ENCODE measurements at places on chromosomes 6 and 20.
A peak's percentile ranks its signal among the peaks of the same experiment; 100 is the strongest.

- DNase-seq, result no peak
Observed at GRCh38 chr6:47897247-47897646, 115.4 kb downstream of the OPN5 start.

DNA sequence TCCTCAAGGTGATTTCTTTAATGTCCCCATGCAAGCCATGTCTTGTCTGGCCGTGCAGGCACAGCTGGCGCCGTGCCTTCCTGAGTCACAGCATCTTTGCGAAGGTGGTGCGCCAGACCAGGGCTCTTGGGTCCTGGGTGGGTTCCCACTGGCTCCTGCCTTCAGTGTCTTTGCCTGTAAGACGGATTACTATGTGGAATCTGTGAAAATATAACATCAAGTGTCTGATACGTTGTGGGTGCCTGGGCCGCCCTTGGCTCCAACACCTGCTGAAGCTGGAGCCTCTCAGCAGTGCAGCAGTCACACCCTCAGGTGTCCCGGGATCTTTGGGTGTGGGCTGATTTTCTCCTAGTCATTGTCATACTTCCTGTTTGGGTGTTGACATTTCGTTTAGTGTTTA is 3.2 kb downstream of the OSBPL2 start:
- no peak for DNase-seq

GRCh38 chr6:13216236-13217014 is 111.9 kb downstream of the TBC1D7 start:
- DNase-seq, result peak; percentile 15

DNA sequence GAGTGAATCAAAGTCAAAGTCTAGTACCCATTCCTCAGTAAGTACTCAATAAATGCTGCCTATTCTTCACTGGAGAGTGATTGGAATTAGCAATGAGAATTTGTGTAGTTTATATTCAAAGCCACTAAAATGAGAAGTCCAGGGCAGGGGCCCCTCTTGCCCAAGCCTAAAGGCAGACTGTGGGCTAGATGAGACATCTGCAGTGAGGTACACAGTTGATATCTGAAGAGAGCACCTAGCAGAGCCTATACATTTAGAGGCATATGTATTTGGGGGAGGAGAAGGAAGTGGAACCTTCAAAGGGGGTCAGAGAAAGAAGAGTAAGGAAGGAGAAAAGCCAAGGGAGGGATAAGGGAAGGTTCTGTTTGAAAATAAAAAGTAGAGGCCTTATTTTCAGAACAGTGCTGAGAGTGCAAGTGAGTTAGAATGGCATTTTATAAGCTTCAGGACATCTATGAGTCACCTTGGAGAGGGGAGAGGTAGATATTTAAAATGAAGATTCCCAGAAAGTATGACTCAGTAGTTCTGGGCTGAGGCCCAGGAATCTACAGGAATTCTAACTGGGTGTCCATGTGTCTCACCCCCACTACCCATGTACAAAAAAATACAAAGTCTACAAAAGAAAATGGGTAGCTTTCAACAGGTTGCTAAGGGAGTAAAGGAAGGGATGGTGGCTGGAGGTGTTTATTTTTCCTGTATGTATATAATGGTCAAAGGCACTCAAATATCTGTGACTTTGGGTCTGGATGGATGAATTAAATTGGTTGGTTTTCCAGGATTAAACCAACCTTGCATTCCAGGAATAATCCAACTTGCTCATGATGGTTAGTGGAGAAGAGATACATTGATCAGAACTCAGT is 135.1 kb downstream of the ZFP64 start:
- DNase-seq, result no peak

DNA sequence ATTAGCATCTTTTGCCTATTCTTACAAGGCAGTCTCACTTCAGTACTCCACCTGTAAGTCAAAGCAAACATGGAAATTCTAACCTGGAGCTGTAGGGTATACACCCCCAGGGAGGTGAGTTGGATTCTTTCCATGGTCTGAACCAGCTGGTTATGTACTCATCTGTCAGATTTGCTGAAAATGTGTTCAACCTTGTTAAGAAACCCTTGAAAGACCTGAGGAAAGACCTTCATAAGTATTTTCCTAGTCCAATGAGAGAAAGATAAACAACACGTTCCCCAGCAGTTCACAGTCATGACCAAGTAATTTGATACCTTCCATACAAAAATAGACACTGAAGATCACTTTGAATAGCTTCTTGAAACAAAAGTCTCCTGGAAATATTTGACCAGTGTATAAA is 42.5 kb downstream of the ID4 start:
- DNase-seq, result no peak

- no peak for DNase-seq
Observed at GRCh38 chr6:82298012-82298411, 50.5 kb upstream of the IBTK start.

- no peak for DNase-seq
Observed at GRCh38 chr6:88360203-88360797, 194.2 kb upstream of the CNR1 start.

DNA sequence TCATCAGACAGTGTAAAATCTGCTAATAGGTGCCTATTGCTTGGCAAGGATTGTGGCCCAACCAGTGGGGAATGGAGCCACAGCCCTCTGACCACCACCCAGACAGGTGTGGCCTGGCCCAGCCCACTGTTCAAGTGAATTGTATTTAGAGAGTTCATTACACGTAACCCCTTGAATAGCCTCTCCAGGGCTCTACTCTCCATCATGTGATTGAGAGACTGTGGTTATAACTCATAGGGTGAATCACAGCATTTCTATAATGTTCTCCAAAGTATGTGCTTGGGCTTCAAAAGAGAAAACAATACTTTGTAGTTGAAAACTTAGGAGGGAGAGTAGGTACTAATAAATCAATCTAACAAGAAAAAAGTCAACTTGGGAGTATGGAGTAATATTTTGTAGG is 38.4 kb downstream of the ALDH8A1 start:
- DNase-seq, result no peak

GRCh38 chr20:62702895-62703852 is 5.5 kb upstream of the NTSR1 start:
- DNase-seq, result peak; percentile 39

DNA sequence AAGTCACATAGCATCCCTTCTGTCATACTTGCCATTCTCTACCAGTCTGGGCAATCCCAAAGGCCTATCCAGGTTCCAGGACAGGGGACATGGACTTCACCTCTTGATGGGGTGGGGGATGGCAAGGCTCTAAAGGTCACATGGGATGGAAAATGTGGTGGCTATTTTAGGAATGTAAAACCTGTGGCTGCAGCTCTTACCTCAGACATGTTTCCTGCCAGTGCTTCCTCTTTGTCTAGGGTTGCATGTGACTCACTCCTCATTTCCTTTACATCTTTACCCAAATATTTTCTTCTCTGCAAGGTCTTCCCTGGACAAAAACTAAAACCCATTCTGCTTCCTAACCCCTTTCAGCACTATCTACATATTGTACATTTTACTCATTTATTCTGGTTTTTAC is 135.7 kb downstream of the BTBD3 start:
- peak; percentile 97 for DNase-seq

DNA sequence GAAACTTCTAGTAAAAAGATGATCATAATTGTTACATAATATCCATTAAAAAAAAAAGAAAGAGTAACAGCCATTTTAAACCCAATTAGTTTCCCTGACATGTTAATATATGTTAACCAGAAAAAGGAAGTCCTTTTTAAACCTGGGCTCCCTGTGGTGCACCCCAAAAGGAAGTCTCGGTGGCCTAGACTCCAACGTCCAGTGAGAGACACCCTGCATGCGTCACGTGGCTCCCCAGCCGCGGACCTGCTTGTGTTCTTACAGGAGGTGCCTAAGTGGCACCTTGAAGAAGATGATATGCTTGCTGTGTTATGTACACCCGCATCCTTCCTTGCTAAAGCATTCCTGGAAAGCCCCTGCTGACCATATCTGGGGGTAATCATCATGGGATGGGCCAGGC is 50.1 kb downstream of the FOXC1 start:
- no peak for DNase-seq

DNA sequence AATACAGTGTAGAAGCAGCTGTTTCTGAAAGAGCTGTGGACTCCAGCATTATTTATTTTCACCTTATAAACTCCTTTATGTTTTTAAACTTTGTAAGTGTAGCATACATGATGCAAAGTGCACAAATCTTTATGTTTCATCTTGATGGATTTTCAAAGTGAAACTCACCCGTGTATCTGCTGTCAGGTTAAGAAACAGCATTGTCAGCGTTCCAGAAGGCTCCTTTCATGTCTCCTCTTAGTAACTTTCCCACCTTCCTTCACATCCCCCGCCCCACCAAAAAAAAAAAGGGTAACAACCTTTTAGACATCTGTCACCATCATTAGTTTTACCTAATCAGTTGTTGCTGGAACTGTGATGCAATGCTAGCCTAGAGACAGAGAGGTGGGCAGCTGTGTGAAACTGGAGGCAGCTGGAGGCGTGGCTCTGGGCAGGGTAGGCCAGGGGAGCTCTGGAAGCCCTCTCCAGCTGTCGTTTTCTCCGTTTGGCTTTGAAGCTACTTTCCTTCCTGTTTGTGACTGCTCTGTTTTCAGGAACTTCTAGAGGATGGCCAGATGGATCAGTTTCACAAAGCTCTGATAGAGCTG is 7.2 kb downstream of the ACTR5 start:
- no peak for DNase-seq

GRCh38 chr6:24845578-24845977 is 46.9 kb upstream of the ARMH2 start:
- no peak for DNase-seq

GRCh38 chr20:14817101-14817500 is 479.7 kb upstream of the FLRT3 start:
- DNase-seq, result no peak

DNA sequence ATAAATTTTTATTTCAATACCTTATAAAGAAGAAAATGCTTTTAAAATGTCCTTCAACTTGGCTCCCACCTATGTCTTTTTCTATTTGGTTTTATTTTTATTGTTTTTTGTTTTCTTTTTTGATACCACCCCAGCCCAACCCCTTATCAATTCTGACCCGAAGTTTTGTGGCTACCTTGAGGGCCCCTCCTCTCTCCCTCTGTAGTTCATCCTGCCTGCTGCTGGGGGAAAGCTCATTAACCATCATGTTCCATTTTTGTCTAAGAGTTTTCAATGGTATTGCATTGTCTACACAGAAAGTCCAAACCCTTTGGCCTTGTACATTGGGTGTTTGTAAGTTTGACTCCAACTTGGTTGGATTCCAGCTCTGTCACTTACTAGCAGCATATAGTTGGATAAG is 5.3 kb upstream of the CSNK2A1 start:
- DNase-seq, result no peak

DNA sequence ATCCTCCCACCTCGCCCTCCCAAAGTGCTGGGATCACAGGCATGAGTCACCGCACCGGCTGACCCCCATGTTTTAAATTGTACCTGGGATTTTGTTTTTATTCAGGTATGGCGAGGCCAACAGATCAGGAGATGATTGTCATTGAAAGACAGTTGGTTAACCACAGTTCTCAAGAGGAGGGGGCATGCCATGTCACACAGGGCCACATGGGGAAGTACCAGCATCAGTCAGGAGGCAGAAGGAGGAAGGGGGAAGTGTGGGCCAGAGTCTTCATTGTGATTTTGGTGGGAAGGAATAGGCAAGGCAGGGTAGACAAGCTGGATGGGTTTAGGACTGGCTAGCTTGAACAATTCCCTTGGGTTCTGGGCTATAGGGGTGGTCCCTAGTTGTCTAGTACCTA is 9.9 kb upstream of the MMP9 start:
- peak; percentile 71 for DNase-seq

- no peak for DNase-seq
Observed at GRCh38 chr6:82891076-82891475, 174.6 kb downstream of the UBE3D start.

GRCh38 chr20:48115502-48115901 is 330.2 kb upstream of the SULF2 start:
- no peak for DNase-seq

- no peak for DNase-seq
Observed at GRCh38 chr6:154430481-154430919, 73.9 kb upstream of the IPCEF1 start.

GRCh38 chr6:26553264-26553634 is 15.1 kb downstream of the HMGN4 start:
- DNase-seq, result peak; percentile 85

DNA sequence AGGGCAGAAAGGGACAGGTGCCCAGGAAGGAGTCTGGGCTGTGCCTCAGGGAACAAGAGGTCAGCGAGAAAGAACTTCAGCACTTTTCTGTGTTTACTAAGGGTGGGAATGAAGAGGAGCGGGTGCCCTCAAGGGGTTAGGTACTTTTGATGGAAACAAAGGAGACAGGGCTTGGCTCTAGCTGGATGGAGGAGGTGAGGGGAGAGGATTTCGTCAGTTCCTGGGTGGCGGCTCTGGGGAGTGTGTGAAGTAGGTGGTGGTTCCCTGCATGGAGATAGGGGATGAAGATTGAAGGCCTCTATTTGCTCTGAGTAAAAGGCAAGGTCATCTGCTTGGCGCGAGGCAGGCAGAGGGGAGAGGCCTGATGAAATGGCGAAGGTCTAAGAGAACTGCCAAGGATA is 40.0 kb upstream of the ANKRD60 start:
- DNase-seq, result no peak

DNA sequence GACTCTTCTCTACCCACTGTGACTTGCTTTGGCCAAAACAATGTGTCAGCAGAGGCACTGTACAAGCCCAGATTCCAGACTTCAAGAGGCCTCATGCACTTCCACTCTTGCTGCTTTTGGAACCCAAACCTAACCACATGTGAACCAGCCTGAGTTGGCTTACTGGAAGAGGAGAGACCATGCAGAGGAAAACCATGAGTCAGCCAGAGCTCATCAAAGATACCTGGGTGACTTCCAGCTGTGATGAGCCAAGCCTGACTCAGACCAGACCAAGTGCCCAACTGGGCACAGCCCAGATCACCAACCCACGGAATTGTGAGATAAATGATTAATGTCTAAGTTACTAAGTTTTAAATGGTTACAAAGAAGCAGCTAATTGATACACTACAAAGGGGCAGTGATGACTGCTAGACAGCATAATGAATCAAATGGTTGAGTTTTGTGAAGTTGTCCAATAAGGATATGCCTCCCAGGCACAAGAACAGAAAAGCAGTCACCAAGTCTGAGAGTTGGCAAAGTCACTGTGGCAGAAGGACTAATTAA is 16.2 kb upstream of the BEND6 start:
- DNase-seq, result no peak

DNA sequence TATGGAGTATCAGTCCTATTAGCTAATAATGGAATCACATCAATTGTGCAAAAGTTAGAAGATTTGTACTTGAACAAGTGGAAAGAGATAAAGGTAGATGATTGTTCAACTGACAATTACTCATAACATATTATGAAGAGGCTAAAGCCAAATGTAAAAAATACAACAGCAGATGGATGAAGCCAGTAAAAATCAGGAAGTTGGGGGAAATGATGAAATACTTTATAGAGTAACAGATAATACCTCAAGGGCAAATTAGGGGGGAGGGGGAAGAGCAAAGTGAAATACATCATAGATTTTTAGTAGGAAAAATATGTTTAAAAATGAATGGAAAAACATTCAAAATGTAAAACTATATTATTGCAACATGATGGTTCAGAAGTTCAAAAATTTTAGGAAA is 114.0 kb downstream of the PDSS2 start:
- DNase-seq, result peak; percentile 63
